ENCODE measurements at places on chromosomes 12 and 14.

DNA sequence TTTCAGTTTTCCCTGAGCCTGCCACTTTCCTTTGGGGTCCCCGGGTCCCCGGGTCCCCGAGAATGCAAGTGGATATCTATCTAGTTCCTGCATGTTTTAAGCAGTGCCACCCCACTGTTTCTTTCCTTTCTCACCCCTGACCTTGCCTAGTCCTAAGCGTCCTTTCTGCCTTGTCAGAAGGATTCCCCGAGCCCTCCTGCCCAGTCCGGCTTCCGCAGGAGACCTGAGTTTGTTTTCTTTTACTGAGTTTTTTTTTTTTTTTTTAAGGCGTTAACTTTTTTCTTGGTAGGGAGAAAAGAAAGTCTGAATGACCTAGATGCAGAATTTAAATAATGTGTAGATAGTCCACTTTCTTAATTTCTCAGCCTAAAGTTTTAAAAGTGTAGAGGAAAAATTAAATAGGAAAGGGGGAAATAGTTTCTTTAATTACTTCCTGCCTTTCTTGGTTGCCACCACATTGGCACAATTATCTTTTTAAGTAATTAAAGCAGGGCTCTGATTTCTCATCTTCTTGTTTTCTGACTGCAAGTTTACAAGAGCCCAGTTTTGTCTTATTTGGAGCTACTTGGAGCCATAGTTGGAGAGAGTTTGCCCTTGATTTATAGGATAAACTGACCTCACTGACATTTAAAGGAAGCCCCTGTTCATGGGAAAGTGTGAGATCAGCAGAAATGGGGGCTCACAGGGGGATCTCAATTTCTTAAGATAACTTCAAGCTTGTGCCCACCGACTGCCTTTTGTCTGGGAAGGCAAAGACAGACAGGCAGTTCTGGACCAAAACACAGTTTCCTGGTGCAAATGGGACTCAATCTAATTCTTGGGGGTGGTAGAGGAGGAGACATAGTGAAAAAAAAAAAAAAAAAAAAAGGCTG is 2.9 kb downstream of the PAX9 start:
- DNase-seq, result no peak

DNA sequence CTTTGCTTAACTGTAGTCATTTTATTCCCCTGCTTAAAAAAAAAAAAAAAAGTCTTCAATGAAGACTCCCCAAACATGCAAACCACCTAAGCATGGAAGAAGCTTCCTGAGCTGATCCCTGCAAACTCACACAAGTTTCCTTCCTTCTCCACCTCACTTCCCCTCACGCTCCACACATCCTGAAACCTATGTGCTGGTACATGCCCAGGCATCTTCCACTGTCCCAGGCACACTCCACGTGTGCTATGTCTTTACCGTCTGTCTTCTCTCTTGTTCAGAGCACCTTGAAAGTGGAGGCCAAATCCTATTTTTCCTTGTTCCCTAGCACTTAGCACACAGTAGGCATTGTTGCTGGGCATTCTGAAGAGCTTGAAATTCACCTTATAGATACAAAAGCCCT is 13.4 kb downstream of the LRIG3 start:
- DNase-seq, result no peak

DNA sequence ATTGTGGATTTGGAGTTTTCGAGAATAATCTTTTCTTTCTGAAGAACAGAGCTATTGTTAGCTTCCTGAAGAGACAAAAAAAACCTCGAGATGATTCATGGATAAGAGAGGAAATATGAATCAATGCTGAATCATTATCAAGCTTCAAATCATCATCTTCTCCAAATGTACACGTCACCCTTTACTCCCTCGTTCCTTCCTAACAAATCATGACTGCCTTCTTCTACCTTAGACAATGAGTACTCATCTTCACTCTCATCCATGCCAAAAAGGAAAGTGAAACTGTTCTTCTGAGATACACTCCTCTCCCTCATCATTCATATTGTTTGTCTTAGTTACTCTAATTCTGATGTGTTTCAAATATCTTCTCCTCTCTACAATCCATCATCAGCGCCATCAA is 1115.8 kb upstream of the ATXN7L3B start:
- no peak for DNase-seq

DNA sequence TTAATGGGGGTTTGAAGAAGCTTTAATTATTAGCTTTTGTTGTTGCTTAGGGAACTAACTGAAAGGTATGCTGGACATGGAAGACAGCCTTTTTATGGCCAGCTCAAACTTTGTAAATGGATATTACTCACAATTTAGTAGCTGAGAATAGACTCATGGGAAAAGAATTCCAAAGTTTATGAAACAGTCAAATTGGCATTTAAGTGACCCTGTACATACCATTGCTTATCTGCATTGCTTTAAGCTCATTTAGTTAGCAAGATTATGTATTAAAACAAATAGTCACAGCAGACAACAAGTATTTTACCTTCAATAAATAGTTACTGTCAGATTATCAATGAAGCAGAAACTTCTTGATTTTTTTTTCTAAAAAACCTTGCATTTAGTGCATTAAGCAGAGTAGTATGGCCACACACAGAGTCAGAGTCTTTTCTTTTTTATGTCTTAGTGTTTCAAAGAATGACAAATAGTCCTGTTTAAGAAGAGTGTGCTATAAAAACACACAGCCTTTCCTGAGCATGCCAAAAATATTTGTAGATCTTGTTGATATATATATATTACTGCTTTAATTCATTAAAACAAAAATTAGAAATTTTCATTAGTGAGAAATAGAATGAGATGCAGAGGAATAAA is 102.2 kb downstream of the TTC6 start:
- DNase-seq, result no peak

- DNase-seq, result no peak
These were observed 37.5 kb downstream of the MAP3K9 start for GRCh38 chr14:70771781-70772212.

DNA sequence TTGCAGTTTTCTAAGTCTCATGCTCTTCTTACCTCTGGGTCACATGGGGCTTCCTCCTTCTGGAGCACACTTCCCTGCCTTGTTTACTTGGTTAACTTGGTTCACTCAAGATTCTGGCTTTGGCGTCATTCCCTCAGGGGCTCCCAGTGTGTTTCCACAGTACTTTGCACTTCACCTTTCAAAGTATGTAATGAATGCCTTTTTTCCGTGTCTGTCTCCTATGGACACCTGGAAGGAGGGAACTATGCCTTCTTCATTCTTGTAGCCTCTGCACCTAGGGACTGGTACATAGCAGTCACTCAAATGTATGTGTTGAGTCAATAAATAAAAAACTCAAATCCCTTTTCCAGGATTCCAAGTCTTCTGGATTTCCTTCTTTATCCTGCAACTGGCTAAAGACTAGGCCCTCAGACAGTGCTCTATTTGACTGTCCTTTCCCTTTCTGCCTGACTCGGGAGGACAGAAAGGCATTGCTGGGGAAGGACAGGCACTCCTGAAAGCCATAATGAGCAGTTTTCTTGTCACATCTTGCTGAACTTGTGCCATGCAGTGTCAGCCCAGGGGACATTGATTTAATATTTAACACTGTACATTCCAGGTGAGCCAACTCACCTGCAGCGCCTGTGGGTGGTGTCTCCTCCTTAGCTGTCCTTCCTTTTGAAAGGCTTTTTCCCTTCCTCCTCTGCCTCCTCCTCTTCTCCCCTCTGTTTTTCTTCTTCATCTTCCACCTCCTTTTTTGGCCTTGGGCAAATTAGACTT is 12.8 kb downstream of the MYRFL start:
- no peak for DNase-seq

GRCh38 chr14:24281636-24282035 is 10.2 kb upstream of the RABGGTA start:
- peak; percentile 47 for DNase-seq

DNA sequence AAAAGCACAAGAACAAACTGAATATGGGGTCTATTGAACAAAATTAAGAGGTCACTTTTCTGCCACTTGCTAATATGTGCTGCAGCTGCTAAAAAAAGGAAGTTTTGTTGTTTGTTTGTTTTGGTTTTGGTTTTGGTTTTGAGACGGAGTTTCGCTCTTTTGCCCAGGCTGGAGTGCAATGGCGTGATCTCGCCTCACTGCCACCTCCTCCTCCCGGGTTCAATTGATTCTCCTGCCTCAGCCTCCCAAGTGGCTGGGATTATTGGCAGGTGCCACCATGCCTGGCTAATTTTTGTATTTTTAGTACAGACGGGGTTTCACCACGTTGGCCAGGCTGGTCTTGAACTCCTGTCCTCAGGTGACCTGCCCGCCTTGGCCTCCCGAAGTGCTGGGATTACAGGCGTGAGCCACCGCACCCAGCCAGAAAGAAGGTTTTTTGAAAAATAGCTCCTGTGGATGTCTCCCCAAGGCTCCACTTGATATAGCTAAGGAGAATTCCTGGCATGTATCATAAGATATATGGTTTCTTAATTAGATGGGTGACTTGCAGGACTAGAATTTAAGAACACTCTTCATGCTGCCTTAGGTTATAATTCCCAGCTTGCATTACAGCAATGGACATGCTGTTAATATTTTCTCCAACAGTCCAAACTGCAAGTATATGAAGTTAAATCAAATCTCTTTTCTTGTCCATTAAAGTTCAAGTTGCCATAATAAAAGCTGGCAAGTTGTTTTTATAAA is 237.6 kb upstream of the AMIGO2 start:
- DNase-seq, result peak; percentile 70

GRCh38 chr12:32047357-32048212 is 59.1 kb upstream of the BICD1 start:
- no peak for DNase-seq

- DNase-seq, result peak; percentile 12
These were observed at the start of gene SLC24A4 for GRCh38 chr14:92323011-92323915. Gene SLC24A4, plus strand, starts transcription at chr14:92323165. Its CDS starts 666 bp downstream, at chr14:92323831.

DNA sequence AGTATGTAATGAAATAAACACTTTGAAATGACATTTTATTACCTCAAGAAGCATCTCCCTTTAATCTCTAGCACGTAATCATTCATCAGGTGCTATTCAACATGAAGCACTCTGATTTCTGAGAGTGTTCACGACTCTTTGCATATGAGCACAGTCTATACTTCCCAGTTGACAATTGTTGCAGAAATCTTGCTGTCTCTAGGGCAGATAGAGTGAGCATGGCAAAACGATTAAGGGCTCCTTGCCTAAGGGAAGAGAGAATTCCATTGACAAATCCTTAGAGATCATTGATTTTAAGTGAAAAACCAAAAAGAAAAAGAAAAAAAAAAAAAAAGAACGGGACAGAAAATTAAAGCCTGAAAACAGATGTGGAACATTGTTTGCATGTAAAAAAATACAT is 107.6 kb downstream of the C12orf50 start:
- no peak for DNase-seq

DNA sequence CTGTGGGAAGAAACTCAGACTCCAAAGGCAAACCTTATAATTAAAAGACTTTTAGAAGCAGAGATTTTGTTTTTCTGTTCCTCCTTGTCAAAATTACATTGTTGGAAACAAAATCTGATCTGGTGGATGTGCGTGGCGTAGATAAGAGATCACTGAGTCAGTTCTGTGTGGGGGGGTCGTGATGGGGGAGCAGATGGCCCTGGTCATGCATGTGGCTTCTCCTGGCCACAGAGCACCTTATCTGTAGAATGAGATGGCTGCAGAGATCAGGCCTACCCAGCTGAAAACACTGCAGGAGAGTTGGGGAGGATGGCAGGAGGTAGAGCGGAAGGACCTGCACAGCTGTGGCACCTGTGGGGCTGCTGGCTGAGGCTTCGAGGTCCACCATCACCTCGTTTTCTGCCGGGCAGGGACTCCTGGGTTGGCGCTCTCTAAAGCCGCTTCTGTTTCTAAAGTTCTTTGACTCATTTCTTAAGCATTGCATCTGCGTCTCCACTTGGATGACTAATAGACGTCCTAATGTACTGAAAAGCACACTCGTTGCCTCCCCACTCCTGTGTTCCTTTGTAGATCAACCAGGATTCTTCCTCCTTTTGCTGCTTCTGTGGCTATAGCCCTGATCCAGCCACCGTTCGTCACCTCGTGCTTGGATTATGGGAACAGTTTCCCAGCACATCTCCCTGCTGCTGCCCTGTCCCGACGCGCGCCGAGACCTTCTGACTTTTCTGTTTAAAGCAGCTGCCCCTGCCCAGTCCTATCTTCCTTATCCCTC is 93.4 kb downstream of the TSPAN9 start:
- DNase-seq, result no peak

DNA sequence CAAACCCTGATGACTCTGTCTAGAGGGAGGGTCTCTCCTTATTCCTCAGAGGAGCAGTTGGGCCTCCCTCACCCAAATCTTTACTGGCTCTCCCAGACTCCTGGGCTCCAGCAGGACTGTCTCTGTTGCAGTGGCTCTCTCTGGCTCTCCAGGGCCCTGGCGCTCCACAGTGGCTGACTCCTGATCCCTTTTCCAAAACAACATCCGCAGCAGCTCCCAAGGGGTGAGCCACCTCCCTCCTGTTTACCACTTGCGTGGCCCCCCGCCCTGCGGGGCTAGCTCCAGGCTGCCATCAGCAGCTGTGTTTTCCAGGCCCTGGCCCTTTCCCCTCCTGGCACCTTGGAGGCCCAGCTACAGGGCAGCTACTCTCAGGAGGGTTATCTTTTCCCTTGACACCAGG is 123.5 kb downstream of the CALM1 start:
- no peak for DNase-seq

GRCh38 chr12:1594261-1595025 is at the start of gene FBXL14:
Gene FBXL14, minus strand, starts transcription at chr12:1594581. Its CDS starts 515 bp downstream, at chr12:1594066.
- DNase-seq, result peak; percentile 81

DNA sequence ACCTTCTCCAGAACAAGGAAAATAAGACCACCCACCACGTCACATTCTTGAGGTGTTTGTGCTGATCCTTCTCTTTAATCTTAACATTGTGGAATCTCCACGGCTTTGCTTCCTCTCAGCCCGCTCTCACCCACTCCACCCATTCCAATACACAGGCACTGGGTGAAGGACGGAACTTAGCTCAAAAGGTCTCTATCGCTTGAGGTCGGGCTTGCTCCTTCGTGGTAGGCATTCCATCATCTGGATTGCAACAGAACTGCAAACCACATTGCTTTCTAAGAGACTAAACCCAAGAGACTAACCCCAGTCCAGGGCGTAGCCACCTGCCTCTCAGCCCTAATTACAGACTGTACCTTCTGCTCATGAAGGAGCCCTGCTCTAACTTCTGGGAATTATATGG is 24.0 kb upstream of the MDM2 start:
- peak; percentile 77 for DNase-seq

GRCh38 chr12:128265566-128265965 is 1.4 kb upstream of the TMEM132C start:
- DNase-seq, result no peak

Measured in inflammatory macrophage treated with lipopolysaccharide for 1 hour (primary cell).